Left ventricle myocardium superior (tissue), 1 donor: ENCODE measurements at places on chromosomes 7 and 10.

GRCh38 chr10:125152450-125153368 lies 7.7 kb downstream of the CTBP2 start:
- peak; percentile 84 for DNase-seq

DNA sequence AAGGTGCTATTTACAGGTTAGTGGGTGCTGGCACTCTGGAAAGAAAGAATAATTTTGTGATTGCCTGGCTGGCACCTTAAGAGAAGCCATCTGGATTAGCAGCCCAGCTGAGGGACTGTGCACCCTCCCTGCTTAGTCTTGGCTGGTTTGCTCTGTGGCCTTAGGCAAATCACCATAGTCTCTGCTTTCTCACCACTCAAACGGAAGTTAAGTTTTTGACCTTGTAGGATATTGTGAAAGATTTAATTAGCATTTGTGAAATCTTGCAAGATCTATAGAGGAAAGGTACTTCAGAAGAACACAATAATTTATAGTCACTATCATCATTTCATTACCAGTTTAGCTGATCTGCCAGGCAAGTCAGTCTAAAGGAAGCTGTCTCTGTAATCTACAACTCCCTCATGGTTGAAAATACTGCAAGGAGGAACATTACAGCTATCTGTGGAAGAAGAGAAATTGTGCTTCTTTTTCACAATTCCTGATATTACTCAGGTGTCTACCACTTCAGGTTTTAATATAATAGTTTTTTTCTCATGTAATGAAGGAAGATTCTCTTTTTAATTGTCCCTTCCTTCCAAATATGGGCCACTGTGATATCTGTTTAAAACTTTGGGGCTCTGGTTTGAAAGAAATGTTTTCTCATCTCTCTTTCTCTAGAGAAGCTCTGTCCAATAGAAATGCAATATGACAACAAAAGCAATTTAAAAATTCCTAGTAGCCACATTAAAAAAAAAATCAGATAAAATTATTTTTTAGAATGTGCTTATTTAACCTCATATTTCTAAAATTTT lies 219.6 kb downstream of the PTEN start:
- DNase-seq: no peak

DNA sequence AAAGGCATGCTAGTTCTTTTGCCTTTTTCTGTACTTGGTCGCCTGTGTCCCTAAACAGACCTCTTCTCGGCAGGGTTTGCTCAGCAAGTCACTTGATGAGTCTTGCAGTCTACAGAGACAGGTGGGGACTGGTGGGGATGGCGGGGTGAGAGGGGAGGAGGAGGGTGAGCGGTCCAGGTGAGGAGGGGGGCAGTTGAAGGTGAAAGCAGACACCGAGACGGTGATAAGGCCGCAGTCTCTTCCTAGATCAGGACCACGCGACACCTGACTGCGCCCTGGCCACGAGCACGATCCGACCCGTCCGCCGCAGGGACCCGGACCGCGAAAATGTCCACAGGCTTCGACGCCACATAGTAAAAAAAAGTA lies 566 bp downstream of the ASNS start:
- DNase-seq: no peak

GRCh38 chr7:3683546-3684539 lies 382.8 kb downstream of the SDK1 start:
- DNase-seq: no peak

- DNase-seq: no peak
These were observed 91.0 kb downstream of the MET start for GRCh38 chr7:116762971-116763370.

DNA sequence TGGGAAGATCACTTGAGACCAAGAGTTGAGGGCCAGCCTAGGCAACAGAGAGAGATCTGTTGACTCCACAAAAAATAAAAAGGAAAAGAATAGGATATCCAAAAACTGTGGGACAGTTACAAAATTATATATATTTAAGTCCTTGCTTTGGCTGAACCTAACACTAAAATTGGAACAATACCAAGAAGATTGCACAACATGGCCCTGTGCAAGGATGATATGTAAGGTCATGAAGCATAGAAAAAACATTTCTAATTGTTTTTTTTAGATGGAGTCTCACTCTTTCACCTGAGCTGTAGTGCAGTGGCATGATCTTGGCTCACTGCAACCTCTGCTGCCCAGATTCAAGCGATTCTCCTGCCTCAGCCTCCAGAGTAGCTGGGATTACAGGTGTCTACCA lies 139.0 kb downstream of the TPST1 start:
- DNase-seq: no peak

DNA sequence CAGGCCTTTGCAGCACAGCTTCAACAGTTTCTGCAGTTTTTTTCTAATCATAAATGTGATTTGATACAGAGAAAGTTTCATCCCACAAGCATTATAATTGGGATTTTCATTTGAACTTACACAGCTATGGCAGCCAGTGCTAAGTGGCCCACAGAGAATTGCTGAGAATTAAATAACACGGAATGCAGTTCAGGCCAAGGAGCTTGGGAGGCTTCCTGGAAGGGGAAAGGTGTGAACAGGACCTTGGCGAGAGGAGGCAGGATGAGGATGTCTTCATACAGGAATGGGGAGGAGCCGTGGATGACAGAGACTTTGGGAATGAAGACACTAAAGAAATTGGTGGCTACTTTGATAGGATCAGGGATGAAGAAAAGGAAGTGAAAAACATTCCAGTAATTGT lies 95.3 kb downstream of the ZNF22 start:
- DNase-seq: no peak

- DNase-seq: no peak
These were observed 203.0 kb downstream of the SORCS3 start for GRCh38 chr10:104844073-104844472.

DNA sequence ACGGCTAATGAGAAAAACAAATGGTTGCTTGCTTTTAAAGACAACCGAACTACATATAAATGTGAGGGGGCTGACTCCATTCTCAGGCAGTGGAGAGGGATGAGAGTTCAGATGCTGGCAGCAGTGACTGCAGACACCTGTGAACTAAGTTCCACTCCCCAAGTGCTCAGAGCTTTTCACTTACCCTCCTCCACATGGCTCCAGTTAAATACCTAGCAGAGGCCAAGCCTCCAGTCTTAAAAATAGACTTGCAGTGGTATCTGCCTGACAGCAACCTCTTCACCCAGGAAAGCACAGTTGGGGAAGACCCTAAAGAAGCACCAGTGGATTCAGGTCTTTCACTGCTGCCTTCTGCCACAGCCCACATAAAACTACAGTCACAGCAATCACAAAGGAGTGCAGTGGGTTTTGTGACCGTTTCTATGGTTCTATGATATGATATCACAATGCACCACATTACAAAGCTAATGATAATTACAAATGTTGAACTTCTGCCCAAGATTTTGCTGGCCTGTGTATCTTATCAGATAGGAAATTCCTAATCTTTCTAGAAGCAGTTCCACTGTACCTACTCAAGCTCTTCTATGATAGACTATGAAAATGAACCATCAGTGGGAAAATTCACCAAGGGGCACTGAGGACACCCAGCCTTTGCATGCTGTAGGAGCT lies 3.3 kb upstream of the ABLIM1 start:
- no peak for DNase-seq

GRCh38 chr10:97640868-97641811 lies 669 bp downstream of the PI4K2A start:
- peak; percentile 42 for DNase-seq

DNA sequence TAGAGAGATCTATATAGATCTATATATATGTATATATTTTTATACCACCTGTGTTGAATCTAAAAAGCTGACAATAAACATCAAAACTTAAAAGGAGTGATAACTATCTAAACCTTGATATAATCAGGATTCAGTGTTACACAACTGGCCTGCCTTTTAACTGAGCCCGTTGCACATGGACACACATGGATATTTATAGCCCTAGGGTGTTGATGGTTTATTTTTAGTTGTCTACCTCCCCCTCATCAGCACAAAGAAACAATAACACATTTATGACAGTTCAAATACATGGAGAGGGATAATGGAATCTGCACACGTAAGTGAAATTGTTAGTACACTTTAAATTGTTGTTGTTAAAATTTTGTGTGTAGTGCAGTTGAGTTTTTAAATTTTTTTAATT lies 336.9 kb downstream of the ZNF248 start:
- no peak for DNase-seq

DNA sequence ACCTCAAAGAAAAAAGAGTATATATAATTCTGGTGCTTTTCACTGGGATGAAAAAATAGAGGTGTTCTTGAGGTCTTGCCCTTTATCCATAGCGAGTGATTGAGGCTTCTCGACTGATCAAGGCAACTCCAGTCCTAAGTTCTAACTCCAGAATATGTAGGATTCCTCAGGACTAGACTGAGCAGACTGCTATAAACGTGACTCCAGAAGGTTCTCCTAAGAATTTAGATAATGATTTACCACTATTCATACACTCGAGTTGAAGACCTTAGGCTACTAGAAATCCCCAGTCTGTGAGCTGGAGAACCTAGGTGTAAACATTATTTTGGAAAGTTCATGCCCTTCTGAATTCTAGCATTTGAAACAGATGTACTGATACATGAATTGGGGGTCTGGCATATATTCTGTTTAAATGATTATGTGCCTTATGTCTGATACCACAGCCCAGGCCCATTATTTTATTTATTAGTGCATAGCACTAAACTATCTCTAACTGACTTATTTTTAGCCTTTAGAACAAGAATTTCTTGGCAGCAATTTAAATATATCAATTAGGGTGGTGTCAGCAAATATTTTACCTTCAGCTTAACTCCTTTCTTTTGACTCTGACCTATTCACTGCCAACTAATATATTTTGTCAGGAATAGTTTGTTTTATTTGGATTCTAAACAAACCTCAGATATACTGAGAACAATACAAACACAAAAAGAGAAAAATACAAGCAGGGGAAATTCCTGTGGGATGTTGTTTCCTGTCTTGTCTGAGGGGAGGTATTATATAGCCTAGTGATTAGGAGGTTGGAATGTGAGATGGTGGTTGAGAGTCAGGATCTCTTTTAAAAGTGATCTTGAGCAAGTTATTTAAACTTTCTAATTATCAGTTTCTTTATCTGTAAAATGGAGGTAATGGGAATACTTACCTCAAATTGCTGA lies 75.8 kb downstream of the PODXL start:
- no peak for DNase-seq

GRCh38 chr7:77729574-77730348 lies 33.5 kb downstream of the RSBN1L start:
- no peak for DNase-seq

GRCh38 chr7:46129831-46130230 lies 208.8 kb upstream of the IGFBP3 start:
- no peak for DNase-seq

- peak; percentile 91 for DNase-seq
These were observed 304.4 kb upstream of the LYZL1 start for GRCh38 chr10:28984431-28984830.

DNA sequence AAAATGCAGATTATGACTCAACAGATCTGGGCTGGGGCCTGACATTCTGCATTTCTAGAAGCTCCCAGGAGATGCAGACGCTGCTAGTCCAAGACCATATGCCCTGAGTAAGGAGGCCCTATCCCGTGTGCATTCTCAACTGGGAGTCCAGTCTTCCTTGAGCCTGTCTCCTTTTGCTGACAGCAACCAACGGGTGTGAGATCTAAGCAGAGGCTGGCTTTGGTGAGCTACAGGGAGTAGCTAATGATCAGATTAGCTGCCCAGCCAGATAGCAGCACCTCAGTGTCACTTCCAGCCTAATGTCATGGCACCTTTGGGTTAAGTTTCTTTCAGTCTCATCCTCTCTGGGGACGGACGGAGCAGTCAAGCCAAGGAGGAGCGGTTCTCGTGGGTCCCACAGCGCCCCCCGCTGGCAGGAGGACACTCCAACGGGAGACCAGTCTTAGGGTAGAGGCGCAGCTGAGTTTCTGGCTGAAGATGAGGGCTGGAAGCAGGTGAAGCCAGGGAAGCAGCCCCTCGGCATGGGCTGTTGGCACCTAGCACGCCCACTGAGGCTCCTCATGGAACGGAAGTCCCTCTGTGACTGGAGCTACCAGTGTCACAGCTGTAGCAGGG lies 154.0 kb downstream of the CCDC3 start:
- DNase-seq: no peak
